Activated CD8-positive, alpha-beta memory T cell treated with anti-CD3 and anti-CD28 coated beads, Interleukin-2, amount 50 U/mL, for 48 hours (primary cell): ENCODE measurements at places on chromosomes 6 and 20.
A peak's percentile ranks its signal among the peaks of the same experiment; 100 is the strongest.

- DNase-seq = peak; percentile 61
These were observed 99.4 kb downstream of the YTHDF1 start for GRCh38 chr20:63116412-63117106.

GRCh38 chr6:26336355-26337198, 28.4 kb upstream of the BTN3A2 start:
- no peak for DNase-seq

GRCh38 chr6:170279977-170280688, 10.7 kb downstream of the DLL1 start:
- no peak for DNase-seq

DNA sequence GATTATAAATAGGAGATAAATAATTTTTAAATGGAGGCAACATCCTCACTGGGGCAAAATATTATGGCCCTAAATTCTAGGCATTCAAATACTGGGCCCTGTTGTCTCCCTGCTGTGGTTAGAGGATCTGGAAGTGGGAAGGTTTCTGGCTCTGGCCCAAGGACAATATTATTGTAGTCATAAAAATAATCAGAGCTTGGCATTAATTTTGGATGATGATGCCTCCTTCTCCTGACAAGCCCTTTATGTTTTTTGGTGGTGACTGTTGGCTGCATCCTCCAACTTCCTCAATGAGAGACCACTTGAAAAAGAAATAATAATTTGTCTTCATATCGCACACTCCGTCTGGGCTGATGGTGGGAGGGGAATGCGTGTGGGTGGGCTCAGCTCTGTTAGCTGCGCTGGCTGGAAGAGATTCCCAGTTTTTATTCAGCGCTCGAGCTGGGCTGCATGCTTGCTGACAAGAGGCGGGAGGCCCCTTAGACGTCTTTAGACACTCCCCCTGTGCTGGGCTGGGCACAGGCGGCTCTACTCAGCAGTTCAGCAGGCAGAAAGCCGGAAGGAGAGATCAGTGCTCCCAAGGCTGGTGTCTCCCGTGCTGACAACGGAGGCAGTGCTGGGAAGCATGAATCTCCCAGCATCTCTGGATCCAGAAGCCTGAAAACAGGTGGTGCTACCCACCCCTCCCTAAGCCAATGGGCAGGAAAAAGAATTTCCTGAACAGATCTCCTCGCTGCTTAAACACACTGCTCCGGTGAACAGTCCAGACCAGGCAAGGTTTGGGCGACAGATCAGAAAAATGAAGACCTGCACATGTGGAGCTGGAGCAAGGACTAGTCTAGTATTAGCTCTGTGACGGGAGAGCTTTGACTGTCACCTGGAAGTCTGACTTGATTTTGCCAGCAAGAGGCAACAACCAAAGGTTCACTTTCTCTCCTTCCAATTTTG, 97.7 kb downstream of the SYCP2 start:
- DNase-seq = no peak

- no peak for DNase-seq
These were observed 41.0 kb downstream of the SLC9A8 start for GRCh38 chr20:49853640-49854039.

DNA sequence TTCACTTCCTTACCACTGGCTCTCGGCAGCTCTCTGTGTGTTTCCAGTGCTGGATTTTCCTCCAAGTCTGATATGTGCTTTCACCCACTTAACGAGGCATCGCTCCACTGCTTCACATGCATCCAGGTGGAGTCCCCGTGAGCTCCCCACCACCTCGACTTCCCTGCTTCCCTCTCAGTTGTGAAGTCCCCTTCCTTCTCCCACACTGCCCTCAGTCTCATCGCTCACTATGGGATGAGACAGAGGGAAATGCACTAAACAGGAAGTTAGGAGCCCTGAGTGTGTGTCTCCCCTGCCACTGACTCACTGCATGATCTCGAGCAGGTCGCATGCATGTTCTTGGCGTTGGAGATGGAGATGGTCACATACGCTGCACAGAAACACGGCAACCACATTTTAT, 84.0 kb downstream of the MTHFD1L start:
- no peak for DNase-seq

DNA sequence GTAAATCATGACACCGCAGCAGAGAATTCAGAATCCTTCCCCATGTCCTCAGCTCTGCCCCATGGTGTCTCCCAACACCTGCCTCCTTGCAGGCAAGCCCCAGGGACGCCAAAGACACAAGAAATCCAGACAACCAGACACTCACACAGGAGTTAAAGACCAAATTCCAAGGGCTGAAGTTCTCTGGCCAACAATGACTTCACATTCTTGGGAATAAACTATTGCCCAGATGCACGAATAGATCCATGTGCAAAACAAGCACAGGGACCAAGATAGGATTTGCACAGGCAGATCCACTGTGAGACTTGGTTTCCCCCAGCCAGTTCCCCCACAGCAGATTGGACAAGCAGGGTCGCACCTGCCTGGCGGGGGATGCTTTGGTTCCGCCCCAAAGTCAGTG, 246.7 kb downstream of the SOD2 start:
- DNase-seq = no peak

DNA sequence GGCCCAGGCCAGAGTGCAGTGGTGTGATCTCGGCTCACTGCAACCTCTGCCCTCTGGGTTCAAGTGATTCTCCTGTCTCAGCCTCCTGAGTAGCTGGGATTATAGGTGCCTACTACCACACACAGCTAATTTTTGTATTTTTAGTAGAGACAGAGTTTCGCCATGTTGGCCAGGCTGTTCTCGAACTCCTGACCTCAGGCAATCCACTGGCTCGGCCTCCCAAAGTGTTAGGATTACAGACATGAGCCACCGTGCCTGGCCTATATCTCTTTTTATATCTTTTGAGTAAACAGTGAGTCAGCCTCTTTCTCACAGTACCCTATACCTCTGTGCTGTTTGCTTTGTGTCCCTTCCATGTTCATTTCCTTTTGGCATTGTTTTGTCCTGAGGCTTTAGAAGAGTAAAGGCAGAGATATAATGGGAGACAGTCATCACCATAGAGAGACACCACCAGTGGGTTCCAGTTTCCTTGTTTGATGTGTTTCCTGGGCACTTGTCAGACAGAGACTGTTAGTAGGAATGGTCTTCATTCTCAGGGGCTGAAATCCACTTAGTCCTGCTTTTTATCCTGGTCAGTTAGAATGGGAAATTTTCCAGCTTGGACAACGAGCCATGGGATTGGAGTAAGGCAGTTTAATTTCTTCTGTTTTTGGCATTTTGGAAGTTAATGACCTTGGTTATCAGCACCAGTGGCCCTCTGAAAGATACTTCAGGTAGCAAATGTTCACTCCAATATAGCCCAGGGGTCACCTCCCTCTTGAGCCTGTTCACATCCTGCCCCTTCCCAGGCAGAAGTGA, 32.2 kb upstream of the ASXL1 start:
- no peak for DNase-seq

DNA sequence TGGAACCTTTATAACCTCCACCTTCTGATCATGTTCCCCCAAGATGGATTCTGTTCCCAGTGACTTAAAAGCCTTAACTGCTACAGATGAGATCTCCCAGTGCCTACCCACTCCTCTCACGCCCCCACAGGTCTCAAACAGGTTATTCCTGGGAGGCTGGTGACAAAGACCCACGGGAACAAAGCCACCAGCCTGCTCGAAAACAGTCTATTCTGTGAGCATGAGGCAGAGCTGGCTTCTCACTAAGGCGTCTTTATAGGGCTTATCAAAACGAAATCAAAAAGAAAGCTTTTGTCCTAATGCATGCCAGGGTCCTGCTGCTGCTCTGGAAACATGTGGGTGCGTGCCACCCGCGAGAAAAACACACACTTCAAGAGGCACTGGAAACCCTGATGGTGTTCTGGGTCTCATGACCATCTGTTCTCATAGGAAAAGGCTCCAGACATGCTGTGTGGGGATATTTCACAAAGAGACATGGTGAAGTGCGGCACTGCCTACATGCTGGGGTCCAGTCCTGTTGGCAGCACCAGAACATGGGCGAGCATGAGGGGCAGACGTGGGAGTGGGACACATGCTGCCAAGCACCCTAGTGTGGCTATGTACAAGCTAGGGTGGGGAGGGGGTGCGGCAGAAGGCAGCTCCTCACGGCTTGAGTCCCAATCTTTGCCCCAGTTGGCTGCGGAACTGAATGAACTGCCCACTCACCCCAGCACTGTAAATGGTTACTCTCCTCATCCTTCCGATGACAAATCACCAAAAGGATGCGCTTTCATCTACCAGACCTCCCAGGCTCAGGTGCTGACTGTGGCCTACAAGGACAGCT, 2.1 kb downstream of the FKBP1A start:
- no peak for DNase-seq

GRCh38 chr6:4074478-4075235, 4.3 kb downstream of the FAM217A start:
- DNase-seq = no peak

- no peak for DNase-seq
These were observed 141.5 kb downstream of the GMDS start for GRCh38 chr6:2103765-2104523.

DNA sequence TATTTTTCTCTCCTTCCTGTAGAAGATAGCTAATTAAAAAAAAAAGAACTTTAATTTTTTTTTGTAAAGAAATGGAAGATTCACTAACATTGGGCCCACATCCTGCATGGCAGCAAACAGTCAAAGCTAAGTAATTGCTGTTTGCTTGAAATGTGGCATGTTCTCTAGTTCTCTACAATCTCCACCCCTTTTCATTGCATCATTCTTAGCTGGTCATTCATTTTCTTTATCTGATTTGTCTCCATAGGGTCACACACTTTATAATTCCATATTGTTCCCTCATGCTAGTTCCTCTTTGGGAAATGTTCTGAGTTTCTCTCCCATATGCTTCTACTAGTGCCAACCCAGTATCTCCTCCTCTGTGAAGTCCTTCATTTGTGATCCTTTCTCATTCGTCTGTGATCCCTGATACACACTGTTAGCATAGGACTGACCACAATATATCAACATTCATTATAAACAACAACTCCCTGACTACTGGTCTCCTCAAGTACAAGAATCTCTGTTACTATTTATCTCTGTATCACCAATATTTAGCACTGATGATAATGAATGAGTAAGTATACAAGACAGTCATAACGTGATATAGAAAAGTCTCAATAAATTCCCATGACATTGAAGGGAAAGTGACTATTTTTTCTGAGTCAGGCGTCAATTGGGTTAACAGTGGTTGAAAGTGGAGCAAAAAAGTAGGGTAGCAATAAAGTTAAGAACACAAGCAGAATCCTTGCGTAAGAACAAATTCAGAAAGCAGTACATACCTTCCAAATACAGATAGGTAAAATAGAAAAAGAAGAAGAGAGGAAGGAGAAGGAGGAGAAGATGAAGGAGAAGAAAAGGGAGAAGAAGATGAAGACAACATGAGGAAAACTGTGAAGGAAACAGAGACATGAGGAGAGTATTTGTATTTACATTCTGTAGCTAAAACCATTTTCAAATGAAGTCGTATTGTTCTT, 33.2 kb upstream of the MYB start:
- no peak for DNase-seq

- no peak for DNase-seq
These were observed 2.1 kb upstream of the ERGIC3 start for GRCh38 chr20:35539756-35540212.

DNA sequence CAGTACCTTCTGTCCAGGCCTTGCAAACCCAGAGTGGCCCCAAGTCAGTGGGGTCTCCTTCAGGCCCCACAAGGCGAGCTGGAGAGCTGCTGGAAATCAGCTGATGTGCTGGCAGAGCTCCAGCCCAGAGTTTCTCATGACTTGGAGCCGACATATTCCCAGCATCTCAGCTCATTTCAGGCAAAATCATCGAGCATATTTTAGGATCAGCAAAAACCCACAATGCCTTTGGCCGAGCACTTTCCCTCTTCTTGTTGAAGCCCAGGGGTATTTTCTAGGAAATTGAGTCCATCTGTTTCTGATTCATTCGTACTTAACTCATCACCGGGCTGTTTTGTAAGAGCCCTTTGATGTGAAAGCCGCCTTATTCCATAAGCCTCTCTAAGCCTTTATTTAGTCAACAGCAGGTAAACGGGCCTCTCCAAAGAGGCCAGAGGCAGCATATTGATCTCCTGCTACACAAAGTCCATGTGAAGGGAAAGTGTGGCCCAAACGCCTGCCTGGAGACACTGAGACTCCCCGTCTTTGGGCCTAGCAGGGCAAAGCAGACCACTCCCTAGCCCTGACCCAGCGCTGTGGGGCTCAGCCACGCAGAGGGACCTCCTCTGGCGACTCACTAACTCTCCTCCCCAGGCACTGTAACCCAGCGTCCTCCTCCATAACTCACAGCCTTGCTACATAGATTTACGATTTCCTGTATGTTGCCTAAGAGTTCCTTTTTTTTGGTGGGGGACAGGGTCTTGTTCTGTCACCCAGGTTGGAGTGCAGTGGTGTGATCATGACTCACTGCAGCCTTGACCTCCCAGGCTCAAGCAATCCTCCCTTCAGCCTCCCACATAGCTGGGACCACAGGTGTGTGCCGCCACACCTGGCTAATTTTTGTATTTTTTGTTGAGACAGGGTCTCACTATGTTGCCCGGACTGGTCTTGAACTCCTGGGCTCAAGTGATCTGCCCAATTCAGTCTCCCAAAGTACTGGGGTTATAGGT, 12.1 kb upstream of the C20orf203 start:
- no peak for DNase-seq

GRCh38 chr20:57390604-57391438, at the start of gene RBM38:
RBM38 (plus strand) TSS chr20:57391396; CDS start chr20:57391582, 186 bp downstream.
- peak; percentile 94 for DNase-seq

GRCh38 chr6:139253656-139254055, 38.1 kb downstream of the TXLNB start:
- no peak for DNase-seq

DNA sequence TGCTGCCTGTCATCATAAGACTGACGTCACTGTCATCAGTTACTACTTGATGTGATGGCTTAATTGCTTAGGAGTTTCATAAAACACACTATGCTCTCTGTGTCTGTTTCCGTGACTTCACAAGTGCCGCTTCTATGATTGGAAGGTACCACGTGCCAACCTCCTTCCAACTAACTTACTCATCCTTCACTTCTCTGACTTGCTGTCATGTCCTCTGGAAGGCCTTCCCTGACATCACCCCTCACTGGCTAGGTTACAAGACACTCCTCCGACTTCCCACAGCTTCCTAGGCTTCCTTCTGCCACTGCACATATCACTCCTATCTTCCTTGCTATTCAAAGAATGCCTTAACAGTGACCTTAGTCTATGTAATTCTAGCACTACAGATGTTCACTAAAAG, 20.4 kb downstream of the SERINC3 start:
- DNase-seq = no peak

GRCh38 chr6:16337295-16337975, 99.0 kb downstream of the GMPR start:
- DNase-seq = no peak

GRCh38 chr6:161370880-161371279, 97.0 kb upstream of the AGPAT4 start:
- peak; percentile 79 for DNase-seq

GRCh38 chr20:17463711-17464110, 67.5 kb downstream of the BFSP1 start:
- no peak for DNase-seq
